ENCODE measurements at places on chromosomes 12 and 14.

DNA sequence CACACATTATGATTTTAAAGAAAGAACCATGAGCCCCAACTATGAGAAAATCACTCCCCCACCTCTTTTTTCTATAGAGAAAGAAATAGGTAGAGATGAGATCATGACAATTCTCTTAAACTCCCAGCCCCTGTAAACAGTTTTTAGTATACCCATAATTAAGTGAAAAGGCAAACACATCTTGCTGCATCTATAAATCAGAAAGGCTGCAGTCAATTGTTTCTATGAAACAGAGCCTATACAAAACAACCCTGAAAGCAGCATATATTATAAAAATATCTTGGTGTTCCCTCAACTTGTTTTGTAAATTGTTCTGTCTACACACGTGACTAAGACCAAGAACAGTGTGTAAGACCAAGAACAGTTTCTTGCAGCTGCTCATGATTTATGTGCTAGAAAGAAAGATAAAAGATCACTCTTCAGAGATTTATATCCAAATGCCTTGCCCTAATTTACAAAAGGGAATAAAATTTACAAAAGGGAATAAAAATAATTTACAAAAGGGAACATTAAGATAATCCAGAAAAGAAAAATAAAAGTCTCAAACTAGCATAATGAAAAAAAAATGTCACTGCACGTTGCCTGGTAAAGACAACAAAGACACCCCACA lies 4.8 kb downstream of the KITLG start:
- DNase-seq = no peak

GRCh38 chr12:116053479-116054200 lies 223.9 kb downstream of the MED13L start:
- DNase-seq = peak; percentile 78

GRCh38 chr12:10372559-10372958 lies 17.3 kb downstream of the KLRK1 start:
- DNase-seq = no peak

GRCh38 chr12:47852096-47852571 lies 32.4 kb upstream of the HDAC7 start:
- DNase-seq = no peak

DNA sequence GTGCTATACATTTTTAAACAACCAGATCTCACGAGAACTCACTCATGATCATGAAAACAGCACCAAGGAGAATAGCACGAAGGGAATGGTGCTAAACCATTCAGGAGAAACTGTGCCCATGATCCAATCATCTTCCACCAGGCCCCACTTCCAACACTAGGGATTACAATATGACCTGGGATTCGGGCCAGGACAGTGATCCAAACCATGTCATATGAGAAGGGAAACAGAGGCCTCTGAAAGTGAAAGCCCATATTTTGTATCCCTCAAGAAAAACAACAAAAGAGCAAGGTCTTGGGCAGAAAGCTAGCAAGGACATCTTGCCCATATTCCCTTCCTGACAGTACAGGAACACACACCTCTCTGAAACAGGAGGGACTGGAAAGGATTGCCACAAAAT lies 163.9 kb upstream of the VASH1 start:
- DNase-seq = no peak

DNA sequence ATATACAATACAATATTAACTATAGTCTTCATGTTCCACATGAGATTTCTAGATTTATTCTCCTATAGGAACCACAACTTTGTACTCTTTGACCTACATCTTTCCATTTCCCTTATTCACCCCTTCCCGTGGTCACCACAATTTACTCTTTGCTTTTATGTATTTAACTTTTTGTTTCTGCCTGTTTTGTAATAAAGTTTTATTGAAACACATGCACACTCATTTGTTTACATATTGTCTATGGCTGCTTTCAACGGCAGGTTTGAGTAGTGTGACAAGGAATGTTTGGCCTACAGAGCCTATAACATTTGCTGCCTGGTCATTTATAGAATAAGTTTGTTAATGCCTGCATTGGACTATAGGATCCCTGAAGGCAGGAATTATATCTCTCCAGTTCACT lies 231.1 kb downstream of the CRADD start:
- DNase-seq = no peak

- DNase-seq = peak; percentile 74
These were observed 27.8 kb upstream of the GPR132 start for GRCh38 chr14:105093038-105093430.

- DNase-seq = no peak
These were observed 1865.6 kb upstream of the FLRT2 start for GRCh38 chr14:83664389-83664788.

DNA sequence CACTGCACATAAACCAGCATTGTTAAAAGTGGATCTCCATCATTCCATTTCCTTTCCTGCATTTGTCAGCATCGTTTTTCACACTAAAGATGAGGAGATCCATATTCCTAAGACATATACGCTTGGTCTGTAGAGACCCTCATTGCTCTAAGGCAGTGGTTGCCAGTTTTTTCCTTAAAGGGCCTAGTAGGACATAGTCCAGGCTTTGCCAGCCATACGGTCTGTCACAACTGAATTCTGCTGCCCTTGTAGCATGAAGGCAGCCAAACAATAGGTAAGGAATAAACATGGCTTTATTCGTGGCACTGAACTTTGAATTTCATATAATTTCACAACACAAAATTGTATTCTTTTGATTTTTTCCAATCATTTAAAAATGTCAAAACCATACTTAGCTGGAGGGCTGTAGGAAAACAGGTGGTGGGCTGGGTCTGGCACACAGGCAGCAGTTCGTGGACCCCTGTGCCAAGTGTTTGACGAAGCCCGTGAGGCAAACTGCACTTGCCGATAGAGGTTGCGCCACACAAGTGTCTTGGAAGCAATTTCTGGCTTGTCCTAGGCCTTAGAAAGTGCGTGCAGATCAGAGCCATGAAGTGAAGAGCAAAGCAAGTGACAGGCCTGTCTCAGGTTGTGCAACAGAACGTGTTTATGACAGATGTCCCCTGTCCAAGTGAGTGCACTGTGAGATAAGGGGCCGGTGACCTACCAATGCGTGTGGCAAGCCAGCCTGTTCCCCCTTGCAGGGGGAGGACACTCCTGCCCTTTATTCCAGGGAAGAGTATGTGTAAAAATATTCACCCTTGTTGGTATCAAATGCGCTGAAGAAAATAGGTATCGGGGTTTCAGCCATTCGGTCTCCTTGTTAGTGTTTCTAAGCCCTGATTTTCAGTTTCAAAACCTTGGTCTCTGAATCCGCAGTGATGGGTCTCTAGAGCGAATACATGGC lies 916 bp upstream of the CHPT1 start:
- no peak for DNase-seq

DNA sequence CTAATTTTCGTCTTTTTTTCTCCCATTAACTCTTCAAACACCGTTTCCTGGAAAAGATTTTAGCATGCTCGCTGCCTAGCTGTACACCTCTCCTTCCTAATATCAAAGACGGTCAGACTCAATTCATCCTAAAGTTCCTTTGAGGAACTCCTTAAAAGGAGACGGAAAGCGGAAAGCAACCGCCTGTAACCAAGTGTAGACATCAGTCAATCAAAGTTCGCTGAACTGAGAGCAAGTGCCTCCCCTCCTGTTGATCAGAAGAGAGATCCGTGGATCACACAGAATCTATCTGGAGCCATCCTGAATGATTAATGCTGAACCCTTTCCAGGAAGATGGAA lies 412 bp upstream of the TEP1 start:
- DNase-seq = peak; percentile 30

GRCh38 chr12:26125400-26126339 lies 833 bp upstream of the BHLHE41 start:
- DNase-seq = peak; percentile 78

GRCh38 chr12:99119449-99119848 lies 474.4 kb downstream of the APAF1 start:
- DNase-seq = no peak

DNA sequence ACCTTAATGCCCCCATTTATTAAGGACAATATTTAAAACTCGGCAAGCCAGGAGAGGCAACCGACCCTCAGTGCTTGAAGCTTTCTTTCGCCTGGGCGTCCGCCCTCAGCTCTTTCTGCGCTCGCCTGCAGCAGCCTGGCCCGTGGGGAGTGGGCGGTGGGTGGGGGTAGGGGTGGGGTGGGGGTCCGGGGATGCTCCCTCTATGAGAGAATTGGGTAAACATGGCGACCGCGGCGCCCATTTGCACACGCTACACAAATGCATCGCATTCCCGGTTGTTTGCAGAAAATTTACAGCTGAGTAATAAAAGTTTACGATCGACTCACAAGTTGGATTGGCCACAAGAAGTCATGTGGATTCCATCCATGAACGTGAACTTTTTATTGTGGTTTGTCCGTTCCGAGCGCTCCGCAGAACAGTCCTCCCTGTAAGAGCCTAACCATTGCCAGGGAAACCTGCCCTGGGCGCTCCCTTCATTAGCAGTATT lies 7.7 kb downstream of the HOXC8 start:
- peak; percentile 90 for DNase-seq

- no peak for DNase-seq
These were observed 11.4 kb downstream of the CAND1 start for GRCh38 chr12:67280572-67280971.

GRCh38 chr14:58918066-58918738 lies 270.3 kb upstream of the DAAM1 start:
- peak; percentile 69 for DNase-seq

- DNase-seq = no peak
These were observed 446.7 kb upstream of the CCDC196 start for GRCh38 chr14:66039495-66039894.

- no peak for DNase-seq
These were observed 16.3 kb upstream of the NOS1 start for GRCh38 chr12:117377758-117378157.

DNA sequence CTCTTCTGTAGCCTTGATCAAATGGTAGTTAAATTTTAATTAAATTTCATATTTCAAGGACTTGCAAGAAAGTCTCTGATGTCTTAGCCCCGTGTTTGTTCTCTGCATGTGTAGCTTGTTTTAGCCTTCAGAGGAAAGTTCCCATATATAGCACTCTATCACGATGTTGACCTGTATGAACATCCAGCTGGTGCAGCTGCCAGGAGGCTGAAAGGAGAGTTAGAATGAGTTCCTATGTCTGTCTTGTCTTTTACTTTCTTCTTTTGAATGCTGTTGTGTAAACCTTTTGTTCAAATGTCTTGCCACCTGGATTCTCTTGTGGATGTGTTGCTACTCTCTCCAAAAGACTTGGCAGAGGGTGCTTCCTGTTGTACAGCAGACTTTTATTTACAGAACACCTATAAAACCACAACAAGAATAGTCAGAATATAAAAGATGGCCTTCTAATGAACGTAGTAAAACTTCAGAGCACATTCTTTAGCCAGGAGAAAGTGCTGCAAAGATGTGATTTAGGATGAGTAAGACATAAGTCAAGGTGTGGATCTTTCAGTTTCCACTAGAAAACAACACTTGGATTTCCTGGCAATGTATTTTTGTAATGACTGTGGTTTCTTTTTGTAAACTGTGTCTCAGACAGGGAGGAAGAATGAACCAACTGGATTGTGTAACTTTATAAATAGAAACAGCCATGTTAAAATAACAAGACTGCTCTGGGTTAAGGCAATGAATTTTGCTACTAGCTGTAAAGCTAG lies 17.2 kb downstream of the NAV3 start:
- DNase-seq = peak; percentile 80

GRCh38 chr12:66014818-66015217 lies 115.7 kb downstream of the LLPH start:
- DNase-seq = peak; percentile 77

DNA sequence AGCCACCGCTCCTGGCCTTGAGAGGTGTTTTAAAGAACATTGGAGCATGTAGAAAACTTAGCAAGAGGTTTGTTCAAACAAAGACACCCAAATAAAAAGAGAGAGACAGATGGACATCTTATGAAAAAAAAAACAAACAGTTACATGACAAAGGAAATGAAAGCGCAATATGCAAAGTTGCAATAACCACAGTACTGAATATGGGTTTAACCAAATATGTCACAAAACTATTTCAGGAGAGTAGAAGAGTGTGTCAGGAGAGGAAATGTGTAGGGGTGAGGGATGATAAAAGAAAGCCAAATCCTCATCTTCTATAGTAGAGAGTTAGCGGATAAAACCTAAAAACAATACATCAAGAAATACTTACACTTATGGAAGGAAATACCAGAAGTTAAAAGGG lies 98.4 kb downstream of the GTF2A1 start:
- DNase-seq = no peak

- no peak for DNase-seq
These were observed 9.1 kb upstream of the PLEKHH1 start for GRCh38 chr14:67523764-67524633.

DNA sequence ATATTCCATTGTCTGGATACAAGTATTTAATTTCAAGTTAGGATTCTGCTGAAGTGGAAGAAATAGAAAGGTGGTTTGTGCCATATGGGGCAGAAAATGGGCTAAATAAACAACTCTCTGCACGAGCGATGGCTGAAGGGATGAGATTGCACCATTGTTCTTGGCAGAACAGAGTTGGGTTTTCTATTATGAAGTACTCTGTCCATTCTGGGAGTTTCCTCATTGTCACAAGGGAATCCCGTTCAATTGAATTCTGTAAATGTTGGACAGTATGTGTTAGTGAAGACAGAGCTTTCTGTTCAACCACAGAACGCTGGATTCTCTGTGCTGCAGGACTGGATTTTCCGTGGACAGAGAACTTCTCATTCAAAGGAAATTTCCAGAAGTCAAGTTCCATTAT lies 345.5 kb upstream of the PRICKLE1 start:
- DNase-seq = no peak

All from EH (cell line).